ENCODE measurements at places on chromosomes 16 and 17.
A peak's percentile ranks its signal among the peaks of the same experiment; 100 is the strongest.

DNA sequence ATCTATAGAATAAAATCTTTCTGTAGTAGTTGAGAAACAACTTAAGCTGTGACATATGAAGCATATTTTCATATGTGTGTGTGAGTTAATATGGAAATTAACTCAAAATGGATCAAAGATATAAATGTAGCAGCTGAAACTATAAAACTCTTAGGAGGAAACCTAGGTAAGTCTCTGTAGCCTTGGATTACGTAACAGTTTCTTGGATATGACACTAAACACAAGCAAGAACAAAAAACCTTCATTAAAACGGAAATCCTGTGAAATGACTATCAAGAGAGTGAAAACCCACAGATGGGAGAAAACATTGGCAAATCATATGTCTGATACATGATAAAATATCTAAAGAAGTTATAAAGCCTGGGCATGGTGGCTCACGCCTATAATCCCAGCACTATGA, 104.4 kb downstream of the VPS53 start:
- DNase-seq = no peak

DNA sequence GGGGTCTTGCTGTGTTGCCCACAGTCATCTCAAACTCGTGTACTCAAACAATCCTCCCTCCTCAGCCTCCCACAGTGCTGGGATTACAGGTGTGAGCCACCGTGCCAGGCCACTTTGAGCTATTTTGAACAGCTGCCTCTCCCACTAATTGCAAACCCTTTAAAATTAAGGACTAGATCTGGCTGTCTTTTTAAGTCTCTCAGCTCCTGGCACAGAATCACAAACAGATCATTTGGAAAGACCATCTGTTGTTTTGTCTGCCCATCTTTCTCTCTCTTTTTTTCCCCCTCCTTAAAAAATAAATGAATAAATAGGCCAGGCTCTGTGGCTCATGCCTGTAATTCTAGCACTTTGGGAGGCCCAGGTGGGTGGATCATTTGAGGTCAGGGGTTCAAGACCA, 10.9 kb upstream of the STAT3 start:
- DNase-seq = no peak

DNA sequence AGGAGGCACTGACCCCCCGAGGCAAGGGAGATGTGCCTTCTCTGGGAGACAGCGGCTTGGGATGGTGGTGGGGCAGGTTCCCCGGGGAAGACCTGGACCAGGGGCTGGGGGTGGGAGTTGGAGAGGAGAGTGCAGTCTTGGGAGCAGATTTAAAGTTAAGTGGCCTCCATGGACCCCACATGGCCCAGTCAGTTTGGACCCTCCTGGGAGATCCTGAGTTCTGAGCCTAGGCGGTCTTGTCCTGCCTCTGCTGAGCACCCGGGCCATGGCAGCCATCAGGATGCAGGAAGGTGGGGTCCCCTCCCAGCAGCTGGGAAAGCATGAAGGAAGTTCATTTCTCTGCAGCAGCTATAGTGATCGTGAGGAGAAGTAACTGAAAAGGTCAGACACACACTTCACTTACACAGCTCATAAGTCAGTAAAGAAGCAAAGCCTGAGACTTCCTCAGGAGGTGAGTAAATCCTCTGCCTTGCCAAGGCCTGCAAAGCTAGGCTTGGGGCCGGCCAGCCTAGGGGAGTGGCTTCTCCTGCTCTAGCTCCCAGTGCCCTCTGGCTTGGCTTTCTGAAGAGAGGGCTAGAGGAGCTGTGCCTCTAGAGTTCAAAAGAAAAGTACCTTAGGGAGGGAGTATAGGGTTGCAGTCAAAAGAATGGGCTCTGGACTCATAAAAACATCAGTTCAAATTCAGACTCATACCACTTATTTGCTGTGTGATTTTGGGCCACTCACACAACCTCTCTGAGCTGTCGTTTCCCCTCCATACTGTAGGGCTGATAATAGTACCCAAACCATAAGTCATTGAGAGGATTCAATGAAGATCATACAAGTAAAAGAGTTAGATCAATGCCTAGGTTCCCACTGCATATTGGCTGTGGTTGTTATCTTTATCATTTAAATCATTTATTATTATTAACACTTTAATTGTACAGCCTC, 31.0 kb upstream of the C16orf78 start:
- DNase-seq = no peak

GRCh38 chr17:74117087-74117698, 86.3 kb upstream of the RPL38 start:
- DNase-seq = no peak

DNA sequence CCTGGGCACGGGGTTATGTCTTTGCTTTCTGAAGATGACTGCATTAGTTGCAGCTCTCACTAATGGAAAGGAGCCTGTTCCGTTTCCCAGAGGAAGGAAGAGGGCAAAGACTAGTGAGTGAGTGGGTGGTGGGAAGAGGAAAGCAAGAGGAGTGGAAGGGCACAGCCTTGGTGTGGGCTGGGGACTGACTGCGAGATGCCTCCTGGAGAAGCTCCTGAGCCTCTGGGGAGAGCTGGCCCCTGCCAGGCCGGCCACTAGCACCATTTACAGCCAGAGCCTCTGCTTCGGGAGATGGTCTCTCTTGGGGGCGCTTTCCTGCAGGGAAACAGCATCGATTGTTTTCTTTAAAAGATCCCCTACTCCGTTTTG, 825 bp upstream of the RHBDL3 start:
- DNase-seq = no peak

GRCh38 chr16:89393738-89394406, 96.5 kb downstream of the ANKRD11 start:
- no peak for DNase-seq

GRCh38 chr16:84074721-84075120, 32.1 kb upstream of the SLC38A8 start:
- DNase-seq = no peak

GRCh38 chr17:73189417-73190099, 3.3 kb upstream of the COG1 start:
- no peak for DNase-seq

DNA sequence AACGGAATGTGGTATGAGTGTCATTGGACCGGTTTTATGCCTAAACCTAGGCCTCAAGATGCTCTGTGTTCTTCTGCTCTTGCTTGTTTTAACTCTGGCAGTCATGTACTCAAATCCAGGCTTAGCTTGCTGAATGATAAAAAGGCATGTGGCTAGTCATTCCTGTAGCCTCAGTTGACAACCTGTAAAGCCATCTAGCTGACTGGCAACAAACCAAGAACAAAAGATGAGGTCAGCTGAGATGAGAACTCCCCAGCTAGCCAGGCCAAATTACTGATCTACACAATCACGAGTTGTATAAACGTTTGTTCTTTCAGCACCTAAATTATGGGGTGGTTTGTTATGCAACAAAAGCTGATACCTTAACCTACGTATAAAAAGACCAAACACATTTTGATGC, 1406.0 kb upstream of the CDH8 start:
- no peak for DNase-seq

DNA sequence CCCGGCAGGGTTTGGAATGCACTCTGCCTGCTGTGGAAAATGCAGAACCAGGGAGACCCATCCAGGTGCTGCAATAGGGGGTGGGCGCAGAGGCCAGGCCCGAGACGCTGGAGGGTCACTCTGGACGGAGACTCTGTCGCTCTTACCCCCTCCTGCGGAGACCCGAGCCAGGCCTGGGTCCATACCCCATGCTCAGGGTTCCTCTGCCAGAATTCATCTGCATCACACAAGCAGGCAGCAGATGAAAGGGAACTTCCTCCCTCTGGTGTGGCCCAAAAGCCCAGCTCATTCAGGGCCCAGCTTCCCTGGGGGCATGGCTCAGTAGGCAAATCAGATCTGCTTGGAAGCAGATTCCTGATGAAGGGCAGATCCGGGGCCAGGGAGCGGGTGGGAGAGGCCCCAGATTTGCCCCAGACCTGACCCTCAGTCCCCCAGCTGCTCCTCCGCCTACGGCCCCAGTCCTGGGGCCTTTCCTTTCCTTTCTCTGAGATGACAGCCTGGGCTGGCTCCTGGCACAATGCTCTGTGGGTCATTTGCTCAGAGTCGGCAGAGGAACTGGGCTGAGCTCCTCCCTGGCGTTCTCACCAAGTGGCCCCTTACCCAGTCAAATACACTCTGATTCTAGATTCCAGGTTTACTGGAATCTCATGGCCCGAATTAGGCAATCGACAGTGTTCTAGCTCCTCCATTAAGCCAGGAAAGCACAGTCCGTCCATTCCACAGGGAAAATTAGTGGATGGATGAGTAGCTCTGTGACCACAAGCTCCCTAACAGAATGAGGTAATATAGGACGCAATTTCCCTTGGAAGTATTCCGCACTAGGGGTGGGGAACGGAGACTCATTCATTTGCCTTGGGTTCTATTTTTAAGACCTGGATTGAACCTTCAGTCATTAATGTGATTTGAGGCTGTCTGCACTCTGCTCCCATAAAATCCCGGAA, 19.1 kb upstream of the RASD1 start:
- no peak for DNase-seq

DNA sequence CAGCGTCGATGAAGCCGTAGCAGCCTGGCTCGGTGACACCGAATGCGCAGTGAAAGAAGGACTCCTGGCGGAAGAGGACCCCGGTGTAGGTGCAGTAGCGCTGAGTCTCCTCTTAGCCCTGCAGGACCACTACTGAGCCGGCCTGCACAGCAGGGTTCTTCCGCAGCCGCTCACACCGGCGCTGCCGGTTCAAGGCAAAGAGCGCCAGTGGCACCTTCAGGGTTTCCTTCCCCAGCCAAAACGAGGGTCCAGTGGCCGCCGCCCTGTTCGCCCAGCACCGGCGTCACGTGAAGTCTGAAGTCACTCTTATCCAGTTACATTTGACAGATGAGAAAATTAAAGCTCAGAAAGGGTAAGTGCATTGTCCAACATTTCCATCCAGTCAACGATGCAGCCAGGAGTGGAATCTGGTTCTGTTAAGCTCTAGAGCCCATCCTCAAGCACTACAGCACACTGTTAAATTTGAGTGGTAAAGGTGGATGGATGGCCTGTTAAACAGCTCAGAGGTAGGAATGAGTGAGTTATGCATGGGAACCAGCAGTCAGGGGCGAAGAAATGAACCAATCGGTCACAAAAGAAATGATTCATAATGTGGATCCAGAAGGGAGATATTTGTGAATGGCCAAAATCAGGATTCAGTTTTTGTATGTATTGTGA, 50.2 kb upstream of the SMIM36 start:
- DNase-seq = no peak

DNA sequence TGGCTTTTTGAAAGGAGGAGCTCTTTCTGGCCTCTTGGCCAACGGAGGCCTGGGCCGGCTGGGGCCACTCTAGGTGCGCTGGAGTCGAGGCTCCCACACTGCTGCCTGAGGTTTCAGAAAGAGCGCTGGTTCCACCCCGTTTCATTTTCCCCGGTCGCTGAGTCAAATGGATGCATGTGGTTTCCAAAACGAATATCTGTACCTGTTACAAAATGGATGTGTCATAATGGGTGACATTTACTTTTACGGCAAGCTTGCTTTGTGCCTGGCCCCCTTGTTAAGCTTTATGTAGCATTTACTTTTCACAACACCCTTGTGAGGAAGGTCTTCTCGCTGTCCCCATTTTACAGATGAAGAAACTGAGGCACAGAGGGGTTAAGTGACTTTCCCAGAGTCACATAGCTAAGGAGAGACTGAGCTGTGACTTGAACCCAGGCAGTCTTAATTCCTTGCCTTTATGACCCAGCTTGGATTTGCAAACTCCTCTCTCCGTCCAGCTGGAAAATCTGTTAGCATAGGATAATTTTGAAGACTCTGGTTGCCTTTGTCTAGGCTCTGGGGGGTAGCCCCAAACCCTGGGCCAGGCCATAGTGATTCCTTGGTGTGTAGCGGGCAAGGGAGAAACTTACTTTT, 10.6 kb downstream of the KSR1 start:
- DNase-seq = peak; percentile 81

- DNase-seq = no peak
Measured at GRCh38 chr16:84198401-84198800, 7.4 kb downstream of the ADAD2 start.

- DNase-seq = no peak
Measured at GRCh38 chr16:54812229-54812628, 118.4 kb upstream of the IRX5 start.

DNA sequence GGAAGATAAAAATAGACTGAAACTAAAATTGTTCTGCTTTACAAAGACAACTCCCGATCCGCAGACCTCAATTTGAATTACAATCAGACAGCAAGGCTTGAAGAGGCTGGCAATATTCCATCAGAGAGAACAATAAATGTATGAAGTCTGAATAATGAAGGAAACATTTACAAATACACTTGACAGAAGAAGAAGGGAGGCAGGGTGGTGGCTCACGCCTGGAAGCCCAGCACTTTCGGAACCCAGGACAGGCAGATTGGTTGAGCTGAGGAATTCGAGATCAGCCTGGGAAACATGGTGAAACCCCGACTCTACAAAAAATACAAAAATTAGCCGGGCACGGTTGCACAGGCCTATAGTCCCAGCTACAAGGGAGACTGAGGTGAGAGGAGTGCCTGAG, 14.6 kb downstream of the ODF4 start:
- DNase-seq = no peak

DNA sequence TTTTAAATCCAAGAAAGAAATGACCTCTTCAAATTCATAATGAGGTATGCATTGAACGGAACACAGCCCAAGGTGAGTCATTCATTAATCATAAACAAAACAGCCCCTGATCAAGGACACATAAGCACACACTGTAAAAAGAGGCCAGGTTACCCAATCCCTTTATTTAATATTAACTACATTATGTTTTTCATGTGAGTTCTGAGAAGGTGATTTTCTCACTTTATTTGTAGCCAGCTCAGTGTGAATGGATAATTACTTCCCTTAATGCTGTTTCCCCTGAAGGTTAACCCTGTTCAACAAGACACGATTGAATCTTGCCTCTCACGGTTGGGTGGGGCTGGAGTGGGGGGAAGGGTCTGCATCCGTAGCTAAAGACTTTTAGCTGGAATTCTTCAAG, 257.3 kb upstream of the SALL1 start:
- no peak for DNase-seq

GRCh38 chr17:17636272-17636885, 44.9 kb upstream of the PEMT start:
- no peak for DNase-seq

DNA sequence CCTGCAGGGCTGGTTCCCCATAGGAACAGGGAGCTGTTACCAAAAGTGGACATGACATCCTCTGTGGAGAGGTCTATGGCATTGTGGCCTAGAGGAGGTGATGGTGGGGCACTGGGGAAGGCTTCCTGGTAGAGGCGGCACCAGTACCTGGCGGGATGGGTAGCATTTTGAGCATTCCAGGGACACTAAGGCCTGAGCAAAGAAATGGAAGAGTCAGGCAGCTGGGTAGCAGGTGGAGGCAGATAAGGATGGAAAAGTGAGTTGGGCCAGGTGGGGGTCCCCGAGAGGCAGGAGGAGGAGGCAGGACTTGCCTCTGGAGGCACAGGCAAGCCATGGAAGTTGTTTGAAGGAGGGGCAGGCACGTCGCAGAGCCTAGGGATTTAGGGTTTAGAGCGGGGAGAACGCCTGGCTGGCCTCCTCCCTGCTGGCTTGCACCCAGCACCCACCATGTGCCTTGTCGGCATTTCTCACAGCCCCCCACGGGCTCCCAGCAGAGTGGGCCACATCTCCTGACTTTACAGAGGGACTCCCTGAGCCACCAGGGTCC, 5.1 kb upstream of the ADCY7 start:
- no peak for DNase-seq

GRCh38 chr16:60413969-60414368, 1622.3 kb downstream of the CDH8 start:
- no peak for DNase-seq

- no peak for DNase-seq
Measured at GRCh38 chr17:31604936-31605335, 213.5 kb downstream of the RAB11FIP4 start.

GRCh38 chr17:1904273-1905182, 74.7 kb downstream of the RPA1 start:
- DNase-seq = no peak

Measured in activated T-cell treated with anti-CD3 and anti-CD28 coated beads, Interleukin-2, amount 50 U/mL, for 24 hours (primary cell).